AG04449 (cell line): ENCODE measurements at places on chromosomes 16 and 17.

GRCh38 chr17:11742886-11743285, 144.6 kb downstream of the DNAH9 start:
- DNase-seq, result no peak

DNA sequence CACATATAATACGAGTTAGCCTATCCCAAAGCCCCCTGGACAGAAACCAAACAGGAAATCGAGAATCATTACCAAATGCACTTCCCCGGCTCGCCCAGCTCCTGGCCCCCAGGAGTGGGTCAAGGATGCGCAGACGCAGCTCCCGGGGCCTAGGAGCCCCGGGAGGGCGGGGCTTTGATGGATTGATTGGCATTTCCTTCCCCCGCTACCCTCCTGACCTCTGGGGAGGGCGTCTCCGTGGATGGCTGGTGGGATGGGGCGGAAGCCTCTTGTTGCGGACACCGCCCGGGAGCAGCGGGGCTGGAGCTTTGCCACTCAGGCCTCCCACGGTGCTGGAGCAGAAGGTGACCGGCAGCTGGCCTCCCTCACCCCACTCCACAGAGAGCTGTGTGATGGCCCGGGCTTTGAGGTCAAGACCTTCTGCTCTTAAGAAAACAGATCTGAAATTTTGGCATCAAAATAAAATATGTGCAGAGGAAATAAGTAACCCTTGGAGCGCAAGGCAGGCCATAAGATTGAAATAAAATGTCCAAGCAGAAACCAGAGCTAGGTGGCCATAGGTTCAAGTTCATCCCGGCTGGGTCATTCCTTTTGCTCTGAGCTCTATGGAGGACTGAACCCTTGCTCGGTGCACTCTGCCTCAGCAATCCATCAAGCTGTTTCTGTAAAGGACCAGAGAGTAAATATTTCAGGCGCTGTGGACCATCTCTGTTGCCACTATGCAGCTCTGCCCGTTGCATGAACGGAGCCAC, 262.3 kb downstream of the SOX9 start:
- no peak for DNase-seq

- DNase-seq, result no peak
These were observed 28.5 kb upstream of the NAT9 start for GRCh38 chr17:74804683-74805082.

DNA sequence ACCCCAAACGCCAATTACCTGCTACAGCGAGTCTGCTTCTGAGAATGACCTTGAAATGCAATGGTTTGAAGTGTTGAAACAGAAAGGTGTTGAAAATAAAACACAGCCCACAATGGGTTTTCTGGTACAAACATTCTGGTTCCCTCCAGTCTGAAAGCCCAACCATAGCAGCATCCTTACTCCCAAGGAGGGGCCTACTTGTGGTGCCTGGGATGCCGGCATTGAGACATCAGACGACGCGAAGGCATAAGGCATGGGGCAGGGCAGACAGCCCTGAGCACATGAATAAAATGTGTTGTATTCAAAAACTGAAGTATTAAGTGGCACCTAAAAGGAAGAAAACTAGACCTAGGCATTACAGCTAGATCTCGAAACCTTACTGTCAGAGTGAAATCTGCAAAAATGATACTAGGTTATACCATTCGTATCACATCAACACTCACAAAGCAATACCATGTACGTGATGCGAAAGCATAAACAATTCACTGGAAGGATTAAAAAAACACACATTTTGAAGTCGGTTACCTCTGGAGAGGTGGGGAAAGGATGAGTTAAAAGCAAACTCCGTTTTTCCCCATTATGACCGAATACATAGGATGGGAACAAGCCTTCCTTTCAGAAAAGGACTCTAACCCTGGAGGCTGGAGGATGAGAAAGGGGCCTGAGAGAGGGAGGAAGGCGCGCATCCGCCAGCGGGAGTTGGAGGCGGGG, 702 bp downstream of the NUDT21 start:
- DNase-seq, result no peak

- no peak for DNase-seq
These were observed 54.2 kb downstream of the SNX20 start for GRCh38 chr16:50626868-50627267.

DNA sequence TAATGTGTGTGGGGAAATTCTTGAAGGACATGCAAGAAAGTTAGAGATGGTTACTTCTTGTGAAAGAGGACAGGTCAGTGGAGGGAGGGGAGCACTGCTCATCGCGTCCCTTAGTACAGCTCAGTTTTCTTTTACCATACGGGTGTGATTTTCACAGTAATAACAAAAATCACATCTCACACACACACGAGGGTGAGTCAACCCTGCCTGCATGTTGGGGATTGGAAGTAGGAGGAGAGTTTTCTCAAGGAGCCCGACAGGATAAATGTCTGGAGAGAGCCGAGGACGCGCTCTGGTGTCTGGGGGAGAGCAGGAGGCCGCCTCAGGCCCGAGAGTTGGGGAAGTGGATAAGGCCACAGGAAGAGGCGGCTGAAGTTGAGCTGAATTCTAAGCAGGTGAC, 16.4 kb downstream of the PLCD3 start:
- no peak for DNase-seq

DNA sequence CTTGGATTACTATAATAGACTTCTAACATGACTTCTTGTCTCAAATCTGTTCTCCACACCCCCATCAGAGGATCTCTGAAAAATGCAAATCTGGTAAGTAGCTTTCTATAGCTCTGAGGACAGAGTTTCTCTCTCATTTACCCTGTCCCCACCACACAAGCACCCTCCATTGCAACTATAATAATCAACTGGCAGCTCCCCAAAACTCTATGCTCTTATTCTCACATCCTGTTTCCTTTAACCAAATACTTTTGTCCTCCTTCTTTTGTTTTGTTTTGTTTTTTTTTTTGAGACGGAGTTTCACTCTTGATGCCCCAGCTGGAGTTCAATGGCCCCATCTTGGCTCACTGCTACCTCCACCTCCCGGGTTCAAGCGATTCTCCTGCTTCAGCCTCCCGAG, 73.4 kb downstream of the HELZ start:
- no peak for DNase-seq

GRCh38 chr17:43774304-43775250, 4.2 kb downstream of the DUSP3 start:
- no peak for DNase-seq

- no peak for DNase-seq
These were observed 53.4 kb downstream of the GAS7 start for GRCh38 chr17:10144982-10145381.

DNA sequence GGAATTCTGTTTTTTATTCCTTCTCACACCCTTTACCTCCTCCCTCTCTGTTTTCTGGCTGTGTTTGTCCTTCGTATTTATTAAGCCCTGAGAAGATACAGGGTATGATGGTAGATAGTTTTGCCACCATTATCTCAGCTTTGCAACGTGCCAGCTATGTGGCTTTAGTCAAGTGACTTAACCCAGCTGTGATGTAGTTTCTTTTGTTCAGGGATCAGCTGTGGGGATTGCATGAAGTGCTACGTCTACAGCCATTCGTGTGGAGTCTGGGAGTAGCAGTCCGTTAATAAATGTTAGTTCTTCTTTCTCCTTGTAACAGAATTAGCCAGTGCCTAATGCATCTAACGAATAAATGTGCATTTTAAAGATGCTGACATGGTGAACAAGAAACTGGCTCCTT, 128.4 kb downstream of the HAPSTR1 start:
- DNase-seq, result no peak

DNA sequence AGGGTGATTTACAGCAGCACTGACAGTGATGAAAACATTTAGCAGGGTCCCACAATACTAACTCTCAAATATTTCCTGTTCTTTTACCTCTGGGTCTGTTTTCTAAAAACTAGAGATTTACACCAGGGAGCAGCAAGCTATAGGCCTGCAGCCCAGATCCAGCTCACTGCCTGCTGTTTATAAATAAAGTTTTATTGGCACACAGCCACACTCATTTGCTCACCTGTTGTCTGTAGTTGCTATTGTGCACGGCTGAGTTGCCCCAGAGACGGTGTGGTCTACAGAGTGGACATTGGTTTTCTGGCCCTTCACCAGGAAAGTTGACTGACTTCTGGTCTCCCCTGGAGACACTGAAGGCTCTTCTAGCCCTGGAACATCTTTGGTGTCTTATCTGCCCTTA, 16.3 kb upstream of the JPT2 start:
- DNase-seq, result no peak

DNA sequence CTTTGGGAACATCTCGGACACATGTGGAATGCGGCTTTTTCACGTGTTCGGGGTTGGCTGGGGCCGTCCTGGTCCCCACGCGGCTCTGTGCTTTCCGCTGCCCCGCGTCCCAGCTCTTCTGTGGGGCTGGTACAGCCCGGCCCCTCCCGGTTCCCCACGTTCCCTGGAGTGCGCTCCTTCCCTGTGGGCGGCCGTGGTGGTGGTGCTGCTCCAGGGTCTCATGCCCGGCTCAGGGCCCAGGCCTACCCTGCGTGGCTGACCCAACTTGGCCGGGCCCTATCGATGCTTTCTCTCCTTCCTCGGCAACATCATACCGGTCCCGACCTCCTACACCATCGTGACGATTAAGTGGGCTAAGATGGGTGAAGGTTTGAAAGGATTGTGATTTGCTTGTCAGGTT, 3.3 kb downstream of the TELO2 start:
- no peak for DNase-seq

DNA sequence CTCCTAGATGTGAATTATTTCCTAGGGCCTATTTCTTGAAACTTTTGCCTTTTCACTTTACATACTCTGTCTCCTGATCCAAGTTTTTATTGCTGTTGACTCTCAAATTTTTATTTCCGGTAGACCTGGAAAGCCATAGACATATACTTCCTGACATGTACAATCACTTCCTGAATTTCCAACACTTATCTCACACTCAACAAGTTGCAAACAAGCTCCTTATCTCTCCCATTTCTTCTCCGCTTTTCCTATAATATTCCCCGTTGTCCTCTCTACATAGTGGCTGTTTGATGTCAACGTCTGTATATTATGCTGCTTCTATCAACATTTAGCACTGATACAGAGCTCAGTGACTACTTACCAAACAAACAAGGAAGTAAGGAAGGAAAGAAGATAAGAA, 59.3 kb downstream of the IKZF3 start:
- no peak for DNase-seq

GRCh38 chr16:57804111-57804837, 2.0 kb upstream of the KIFC3 start:
- DNase-seq, result no peak

GRCh38 chr17:68610554-68610953, 9.4 kb upstream of the FAM20A start:
- no peak for DNase-seq

- no peak for DNase-seq
These were observed 174.4 kb upstream of the HS3ST3A1 start for GRCh38 chr17:13776027-13776551.

DNA sequence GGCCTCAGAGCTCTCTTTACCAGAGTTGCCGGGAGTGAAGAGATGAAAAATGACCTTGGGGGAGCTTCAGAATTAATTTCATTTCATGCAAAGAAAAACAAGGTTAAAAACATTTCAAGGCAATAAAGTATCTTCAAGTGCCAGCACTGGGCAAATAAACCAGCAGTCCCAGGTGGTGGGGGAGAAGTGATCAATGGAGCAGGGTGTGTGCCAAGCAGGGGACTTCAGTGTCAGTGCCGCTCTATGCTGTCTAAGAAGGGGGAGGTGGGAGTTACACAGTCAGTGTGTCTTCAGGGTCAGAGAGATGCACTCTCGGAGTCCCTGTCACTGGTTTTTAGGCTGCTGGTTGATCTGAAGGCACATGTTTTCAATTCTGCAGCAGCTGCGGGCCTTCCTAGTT, 57.2 kb upstream of the MGAT5B start:
- no peak for DNase-seq

GRCh38 chr17:74176546-74177001, 26.9 kb upstream of the RPL38 start:
- no peak for DNase-seq

GRCh38 chr16:61243954-61244353, 792.3 kb downstream of the CDH8 start:
- no peak for DNase-seq

DNA sequence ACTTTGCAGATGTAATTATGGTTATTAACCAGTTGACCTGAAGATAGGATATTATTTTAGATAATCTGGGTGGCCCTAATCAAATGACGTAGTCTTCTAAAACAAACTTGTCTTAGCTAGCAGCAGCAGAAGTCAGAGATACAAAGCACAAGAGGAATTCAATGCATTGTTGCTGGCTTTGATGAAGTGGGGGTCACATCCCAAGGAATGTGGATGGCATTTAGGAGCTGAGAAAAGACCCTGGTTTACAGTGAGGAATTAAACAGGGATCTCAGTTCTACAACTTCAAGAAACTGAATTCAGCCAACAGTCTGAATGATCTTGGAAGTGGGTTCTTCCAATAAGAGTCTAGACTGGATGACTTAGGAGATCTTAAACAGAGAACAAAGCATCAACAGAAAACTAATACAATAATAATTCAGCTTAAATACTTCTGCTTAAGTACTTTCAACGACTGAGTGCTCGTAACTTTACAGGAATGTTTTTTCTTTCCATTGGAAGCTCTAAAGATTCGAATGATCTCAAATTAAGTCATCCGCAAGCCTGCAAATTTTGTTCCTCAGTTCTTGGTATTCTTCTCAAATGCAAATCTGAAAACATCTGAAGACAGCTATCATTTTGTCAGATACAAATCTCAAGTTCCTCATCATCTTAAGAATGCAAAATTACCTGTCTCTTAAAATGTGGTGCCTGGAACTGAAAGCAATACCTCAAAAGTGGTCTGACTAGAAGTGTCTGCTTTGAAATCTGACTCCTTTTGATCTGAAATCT, 3.3 kb downstream of the C16orf46 start:
- no peak for DNase-seq

DNA sequence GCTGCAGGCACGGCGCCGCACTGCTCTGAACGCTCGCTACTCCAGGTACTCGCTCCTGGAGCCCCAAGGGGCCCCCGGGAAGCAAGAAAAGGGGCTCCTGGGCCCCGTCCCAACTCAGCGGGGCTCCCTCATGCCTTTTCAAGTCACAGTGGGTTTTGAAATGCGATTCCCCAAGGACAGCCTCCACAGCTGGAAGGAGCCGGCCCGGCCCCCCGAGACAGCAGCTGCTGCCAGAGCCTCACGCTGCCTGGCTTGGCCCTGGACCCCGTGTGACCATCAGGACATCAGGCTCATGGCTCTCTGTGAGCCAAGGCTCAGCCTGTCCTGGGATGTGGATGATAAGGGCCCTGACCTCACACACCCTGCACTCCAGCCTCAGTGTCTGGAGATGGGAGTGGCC, 80.6 kb downstream of the LMF1 start:
- DNase-seq, result no peak
